ENCODE measurements at places on chromosomes 4 and X.

- no peak for DNase-seq
Observed at GRCh38 chrX:18900401-18900976, 83.4 kb downstream of the PHKA2 start.

DNA sequence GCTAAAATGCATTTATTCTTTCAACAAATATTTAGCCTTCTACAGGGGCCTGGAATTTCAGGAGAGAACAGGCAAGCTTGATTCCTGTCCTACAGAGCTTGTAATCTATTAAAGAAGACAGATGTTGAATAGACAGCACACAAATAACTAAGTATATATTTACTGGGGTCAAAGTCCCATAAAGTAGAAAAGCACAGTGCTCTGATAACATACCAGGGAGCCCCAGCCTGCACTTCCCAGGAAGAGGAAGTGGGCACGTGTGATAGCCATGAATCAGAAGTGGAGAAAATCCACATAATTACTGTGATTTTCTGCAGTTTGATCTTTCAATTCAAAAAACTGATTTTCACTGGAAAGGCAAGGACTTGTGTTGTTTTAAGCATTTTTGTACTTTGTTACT is 129.1 kb downstream of the EGF start:
- no peak for DNase-seq

- no peak for DNase-seq
Observed at GRCh38 chr4:100288811-100289529, 98.7 kb upstream of the DDIT4L start.

DNA sequence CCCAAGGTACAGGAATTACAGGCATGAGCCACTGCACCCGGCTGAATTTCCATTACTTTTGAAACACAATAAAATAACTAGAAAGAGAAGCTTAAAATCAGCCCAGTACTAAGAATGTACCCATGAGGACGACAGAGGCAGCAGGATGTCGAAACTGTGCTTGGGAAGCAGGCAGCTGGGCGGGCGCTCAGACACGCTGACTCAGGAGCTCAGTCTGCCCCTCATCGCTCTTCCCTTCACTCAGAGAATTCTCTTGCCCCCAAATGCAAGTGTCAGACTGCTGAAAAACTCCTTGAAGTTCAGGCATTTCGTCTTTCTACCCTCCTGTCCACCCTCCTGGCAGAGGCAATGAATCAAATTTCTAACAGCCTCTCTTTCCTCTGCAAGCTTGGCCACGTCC is 41.0 kb upstream of the CDKN2AIP start:
- no peak for DNase-seq

GRCh38 chr4:151434183-151434860 is 25.3 kb downstream of the FHIP1A start:
- no peak for DNase-seq

- no peak for DNase-seq
Observed at GRCh38 chrX:78801522-78801921, 54.0 kb downstream of the LPAR4 start.

DNA sequence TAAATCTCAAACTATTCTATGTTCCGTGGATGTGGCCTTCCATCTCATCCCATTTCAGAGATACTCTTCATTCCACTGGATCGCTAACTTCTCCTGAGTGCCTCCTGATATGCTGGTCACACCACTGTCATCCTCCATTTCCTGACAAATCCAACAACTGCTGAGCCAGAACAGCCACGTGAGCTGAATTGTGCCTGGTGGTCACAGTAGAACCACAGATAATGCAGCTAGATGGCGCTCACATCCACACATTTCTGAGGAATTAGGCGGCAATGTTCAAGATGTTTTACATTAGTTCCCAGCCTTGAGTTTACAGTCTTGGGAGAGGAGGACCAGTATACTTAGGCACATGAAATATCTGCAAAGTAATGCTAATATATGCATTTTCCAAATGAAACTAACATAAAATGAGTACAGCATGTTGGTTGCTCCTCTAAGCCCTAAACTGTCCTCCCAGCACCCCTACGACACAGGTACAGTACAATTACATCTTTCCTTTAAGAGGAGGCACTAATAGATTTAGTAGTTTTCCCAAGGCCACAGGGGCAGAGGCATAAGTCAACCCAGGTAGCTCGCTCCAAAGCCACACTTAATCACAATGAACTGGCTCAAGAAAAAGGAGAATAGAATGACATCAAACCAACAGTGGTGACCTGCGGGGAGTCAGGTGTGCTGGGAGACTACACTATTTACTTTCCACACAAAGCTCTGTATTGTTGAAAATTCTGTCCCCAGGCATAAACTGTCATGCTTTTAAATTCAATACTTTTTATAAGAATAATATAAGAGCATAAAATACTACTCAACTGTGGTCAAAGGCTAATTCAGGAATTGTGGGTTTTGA is 134.2 kb downstream of the CHIC2 start:
- DNase-seq: peak; percentile 62

GRCh38 chrX:24357106-24357505 is 3.3 kb upstream of the SUPT20HL1 start:
- no peak for DNase-seq

DNA sequence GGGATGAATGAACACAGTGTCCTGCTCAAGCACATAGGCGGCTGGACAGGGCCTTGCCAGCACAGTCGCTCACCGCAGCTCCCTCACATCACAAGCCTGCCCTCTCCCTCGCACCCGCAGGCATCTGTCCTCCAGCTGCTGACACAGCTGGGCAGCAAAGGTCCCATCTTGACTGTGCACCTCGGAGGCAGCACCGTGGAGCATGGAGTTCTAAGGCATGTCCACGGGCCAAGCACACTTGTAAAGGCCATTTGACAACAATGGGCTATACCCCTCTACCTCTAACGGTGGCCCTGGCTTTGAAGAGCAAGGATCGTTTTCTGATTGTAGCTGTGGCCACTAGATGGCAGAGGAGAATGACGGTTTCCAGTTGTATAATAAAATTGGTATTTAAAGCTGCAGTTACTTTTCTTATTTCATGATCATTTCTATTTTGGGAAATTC is 53.8 kb downstream of the APLN start:
- DNase-seq: no peak

GRCh38 chr4:169236078-169236477 is 34.7 kb downstream of the SH3RF1 start:
- DNase-seq: no peak

DNA sequence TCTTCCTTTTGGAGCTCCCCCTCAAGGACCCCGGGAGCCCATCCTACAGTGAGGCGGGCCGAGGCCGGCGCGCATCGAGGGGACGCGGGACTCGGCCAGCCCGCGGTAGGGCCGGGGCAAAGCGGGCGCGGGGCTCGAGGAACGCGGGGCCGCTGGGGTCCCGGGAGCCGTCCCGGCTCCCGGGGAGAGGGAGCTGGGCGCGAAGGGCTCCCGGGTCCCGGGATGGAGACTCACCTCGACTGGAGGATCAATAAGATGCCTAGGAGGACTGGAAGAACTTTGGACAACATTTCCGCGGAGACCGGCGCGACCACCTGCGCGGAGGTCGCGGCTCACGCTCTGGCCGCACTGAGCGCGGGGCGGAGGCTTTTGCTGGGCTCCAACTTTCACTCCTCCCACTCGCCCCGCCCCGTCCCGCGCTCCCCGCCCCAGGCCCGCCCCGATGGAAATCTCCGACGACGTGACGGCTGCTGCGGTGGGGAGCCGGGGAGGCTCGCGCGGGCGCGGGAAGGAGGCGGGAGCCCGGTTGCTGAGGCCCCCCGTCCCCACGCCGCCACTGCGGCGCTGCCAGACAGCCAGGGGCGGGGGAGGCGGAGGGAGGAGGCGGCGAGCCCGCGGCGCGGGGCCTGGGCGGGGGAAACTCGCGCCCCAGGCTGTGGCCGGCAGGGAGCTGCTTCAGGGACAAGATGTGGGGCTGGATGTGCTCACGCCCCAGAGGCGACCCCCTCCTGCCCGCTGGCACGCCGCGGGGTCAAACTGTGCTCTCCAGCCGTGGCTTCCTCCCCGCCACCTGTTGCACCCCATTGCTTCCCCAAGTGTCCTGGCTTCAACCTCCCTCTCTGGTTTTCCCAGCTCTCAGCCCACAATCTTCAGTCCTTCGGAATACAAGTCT is at the start of gene GABRE:
Gene GABRE, minus strand, starts transcription at position 341 of the 892 bp plus-strand sequence. Its CDS starts 51 bp downstream, at position 290.
- DNase-seq: no peak

DNA sequence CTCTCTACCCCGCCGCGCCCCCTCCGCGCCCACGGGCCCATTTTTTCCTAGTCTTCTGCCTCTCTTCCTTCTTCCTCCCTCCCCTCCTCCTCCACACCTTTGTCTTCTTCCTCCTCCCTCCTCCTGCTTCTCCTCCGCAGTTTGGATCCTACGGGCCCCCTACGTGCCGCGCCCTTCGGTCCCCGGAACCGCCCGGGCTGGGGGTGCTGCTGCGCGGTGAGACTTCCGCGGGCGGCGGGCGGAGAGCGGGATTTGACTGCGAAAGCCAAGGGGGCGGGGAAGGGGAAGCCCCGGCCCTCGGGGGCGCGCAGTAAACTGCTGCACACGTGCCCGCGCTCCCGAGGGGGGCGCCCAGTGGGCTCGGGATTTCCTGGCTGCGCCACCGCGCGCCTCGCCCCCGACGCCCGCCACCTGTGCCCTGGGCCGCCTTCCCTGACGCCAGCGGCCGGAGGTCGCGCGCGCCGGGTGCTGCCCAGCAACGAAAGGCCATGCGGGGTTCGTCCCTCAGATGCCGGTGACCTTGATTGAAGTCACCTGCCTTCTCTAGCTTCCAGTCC is 3.3 kb upstream of the NKX3-2 start:
- DNase-seq: peak; percentile 74

Data from thymus (tissue), 14 donors.